Astrocyte of the cerebellum (primary cell): ENCODE measurements at places on chromosomes 2 and 18.
A peak's percentile ranks its signal among the peaks of the same experiment; 100 is the strongest.

DNA sequence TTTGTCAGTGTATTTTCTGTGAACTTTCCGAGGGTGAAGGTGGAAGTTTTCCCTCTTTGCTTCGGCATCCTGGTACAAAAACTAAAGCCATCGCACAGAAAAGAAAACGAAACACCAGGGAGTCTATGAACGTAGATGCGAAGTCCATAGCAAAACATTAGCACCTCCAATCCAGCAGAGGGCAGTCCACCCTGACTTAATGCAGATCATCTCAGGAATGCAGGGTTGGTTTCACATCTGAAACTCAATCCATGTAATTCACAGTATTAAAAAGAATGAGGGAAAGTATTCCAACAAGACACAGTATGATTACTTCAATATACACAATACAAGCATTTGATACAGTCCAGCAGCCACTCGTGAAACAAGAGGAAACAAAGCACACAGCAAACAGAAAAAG lies 70.8 kb downstream of the RTP5 start:
- DNase-seq: no peak

GRCh38 chr2:85012431-85012830 lies 41.5 kb downstream of the KCMF1 start:
- no peak for DNase-seq

- no peak for DNase-seq
Measured at GRCh38 chr2:239586651-239587310, 186.0 kb upstream of the HDAC4 start.

DNA sequence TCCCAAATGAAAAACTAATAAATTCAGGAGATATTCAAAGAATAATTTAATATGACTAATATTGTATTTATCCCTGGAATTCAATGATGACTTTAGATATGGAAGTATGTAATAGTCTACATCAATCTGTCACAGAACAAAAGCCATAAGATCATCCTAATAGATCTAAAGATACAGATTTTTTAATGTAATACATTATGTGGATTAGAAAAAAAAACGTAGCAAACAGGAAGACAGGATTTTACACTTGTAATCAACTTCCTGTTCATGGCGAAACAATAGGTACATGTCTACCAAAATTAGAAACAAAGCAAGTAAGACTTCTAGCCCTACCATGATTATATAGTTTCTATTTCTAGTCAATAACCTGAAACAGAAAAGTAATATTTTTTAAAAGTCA lies 192.2 kb downstream of the TTC32 start:
- no peak for DNase-seq

DNA sequence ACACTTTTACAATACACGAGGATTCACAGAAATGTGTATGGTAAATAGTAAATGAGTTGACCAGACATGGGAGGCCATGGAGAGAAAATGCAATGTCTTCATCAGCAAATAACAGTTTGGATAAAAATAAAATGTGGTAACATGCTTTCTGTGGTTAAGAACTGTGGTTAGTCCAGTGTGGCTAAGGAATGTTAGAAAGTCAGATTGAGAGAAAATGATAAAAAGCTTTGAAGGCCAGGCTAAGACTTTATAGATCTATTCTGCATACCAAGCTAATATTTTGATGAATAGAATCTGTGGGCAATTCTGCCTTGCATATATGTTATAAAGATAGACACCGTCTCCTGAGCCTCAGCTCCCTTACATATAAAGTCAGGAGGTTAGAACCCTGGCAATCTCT lies 215.9 kb downstream of the SOX11 start:
- DNase-seq: peak; percentile 37

DNA sequence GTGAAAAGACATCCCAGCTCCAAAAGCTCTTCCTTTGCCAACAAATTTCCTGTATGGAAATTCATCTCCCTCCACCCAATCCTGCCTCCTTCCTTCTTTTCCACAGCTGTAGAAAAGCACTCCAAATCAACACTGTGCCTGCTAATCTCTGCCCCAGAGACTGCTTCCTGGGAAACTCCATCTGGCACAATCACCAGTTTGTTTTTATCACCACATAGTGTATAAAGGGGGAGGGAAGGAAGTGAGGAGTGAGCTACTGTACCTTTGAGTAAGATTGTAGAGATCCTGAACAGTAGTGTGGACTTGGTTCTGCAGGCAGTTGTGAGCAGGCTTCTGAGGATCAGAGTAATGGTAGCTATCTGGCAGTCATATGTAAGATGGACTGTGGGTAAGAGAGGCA lies 14.7 kb upstream of the FAM237A start:
- DNase-seq: no peak

- DNase-seq: no peak
Measured at GRCh38 chr2:5984273-5984655, 292.1 kb downstream of the SOX11 start.

DNA sequence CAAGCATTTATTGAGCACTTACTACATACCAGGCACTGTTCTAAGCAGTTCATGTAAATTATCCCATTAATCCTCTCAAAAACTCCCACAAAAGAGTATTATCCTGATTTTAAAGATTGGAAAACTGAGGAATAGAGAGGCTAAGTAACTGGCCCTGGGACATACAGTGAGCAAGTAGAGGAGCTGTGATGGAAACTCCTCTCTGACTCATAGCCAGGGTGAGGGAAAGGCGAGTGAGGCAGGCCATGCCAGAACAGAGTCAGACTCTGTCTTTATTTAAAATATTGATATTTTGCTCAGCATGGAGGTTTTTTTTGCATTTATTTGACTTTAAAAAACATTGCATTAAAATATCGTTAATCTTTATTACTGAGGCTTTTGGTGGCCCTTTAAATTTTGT lies 208.0 kb downstream of the LOXHD1 start:
- DNase-seq: no peak

DNA sequence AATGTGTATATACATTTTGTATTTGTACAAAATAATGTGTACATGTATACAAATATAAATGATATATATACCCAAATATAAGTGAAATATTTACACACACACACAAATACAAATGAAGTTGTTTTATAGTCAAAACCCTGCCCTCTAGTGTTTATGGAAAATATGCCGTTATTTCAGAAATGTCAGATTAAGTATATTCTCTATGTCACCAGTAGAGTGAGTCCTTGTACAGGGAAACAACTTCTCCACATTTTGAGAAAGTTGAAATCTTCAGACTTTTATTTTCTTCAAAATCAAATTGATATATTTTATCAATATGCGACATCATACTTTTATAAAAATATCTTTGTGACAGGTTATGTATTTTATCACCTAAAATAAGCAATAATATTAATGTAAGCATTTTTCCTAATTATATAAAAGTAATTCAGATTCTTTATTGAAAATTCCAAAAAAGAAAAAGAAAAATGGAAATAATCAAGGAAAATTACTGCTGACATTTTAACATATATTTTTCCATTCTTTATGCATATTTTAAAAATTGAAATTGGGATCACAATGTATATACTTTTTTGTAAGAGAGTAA lies 22.4 kb downstream of the ARL6IP6 start:
- DNase-seq: peak; percentile 60

DNA sequence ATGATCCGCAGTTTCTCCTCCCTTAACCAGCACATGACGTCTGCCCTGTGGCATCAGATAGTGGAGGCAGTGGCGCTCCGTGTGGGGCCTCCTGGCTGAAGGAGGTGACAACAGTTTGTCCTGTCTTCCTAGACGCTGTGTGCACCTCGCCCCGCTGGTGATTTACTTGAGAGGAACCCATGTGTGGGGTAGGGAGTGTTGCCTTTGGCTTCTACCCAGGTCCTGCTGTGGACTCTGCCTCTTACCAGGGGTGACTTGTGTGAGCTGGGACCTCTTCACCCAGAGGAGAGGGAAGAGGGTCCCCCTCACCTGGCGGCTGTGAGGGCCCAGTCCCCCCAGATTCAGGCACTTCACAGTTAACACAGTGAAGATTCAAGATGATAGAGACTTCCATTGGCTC lies 77.6 kb downstream of the TMEM18 start:
- no peak for DNase-seq

DNA sequence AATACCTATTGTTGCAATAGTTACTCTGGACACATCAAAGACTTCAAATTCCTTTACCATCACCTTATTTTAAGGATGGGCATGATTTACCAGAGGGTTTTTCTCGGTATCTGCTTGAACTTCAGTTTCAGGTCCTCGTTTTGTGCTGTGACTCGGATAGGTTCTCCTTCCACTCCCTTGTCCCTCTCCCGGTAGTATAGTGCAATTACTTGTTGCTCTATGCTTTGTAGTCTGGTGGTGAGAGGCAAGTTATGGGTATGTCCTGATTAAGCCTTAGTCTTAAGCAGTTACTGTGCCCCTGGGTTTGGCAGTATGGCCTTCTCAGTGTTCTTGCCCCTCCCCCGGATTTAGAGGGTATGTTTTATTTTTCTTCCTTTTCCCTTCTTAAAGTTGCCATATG lies 96.6 kb downstream of the RHBDD1 start:
- no peak for DNase-seq

DNA sequence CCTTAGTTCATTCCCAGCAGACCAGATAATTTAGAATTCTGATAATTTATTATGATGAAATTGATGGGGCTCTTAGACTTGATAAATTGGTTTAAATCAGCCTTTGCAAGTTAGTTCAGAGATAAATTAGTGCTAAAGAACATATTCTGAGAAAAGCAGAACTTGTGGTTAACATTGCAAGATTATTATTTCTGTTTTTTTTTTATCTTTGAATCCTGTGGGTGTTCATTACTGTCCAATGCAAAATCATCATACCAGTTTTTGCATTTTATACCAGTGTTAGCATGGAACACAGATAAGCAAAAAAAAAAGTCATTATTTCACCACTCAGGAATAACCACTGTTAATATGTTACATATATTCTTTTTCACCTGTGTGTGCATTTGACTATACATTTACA lies 9.1 kb downstream of the SEPTIN2 start:
- DNase-seq: no peak

DNA sequence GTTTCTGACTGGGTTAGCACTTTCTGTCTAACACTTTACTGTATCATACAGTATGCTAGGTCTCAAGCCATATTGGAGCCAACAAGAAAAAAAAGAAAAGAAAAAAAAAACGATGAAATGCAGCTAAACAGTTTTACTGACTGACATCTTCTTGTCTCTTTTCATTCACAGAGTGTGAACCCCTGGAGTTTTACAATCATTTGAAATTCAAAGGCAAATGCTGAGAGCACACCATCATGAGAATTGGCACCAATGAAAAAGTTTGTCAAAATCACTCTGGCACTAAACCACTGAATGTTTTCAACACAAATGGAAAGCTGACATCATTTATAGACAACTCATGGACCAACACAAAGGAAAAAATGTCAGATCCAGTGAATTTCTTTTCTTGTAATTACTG lies 513.3 kb downstream of the LRRTM4 start:
- peak; percentile 2 for DNase-seq

DNA sequence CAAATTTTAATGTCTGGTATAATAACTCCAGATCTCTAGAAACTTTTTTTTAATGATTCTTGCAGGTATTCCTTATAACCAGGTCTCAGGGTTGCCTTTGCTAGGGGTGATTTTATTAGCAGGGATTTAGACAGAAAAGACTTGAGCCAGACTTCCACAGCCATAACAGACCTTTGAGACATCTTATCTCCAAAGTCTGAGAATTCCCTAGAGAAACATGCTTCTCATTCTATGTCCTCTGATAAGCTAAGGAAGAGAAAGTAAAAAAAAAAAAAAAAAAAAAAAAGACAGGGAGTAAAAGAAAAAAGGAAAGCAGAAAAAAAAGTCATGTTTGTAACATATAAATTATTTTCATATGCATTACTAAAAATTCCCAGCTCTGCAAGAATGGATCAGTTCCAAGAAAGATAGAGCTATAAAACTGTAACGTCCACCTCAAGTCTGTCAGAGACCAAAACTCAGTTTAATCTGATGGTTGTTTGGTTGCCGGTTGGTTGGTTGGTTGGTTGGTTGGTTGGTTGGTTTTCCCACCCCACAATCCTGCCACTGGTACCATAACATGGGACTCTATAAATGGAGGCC lies 153.8 kb downstream of the COL6A3 start:
- no peak for DNase-seq

GRCh38 chr2:45083175-45083574 lies 73.9 kb upstream of the SIX2 start:
- no peak for DNase-seq

DNA sequence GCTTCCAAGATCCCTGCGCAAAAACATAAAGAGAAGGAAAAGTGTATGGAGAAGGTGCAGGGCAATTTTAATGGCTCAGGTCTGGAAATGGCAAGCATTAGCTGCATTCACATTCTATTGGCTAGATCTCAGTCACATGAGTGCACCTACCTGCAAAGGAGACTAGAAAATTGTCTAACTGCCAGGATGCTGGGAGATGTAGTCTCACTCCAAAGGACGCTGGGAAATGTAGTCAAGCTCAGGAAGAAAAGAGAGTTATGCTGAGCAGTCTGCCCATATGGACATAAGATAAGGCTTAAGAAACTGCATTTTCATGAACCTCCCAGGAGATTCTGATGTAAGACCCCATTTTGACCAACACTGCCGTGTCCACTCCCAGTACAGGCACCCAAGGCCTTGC lies 9.5 kb upstream of the KLHL29 start:
- DNase-seq: no peak

DNA sequence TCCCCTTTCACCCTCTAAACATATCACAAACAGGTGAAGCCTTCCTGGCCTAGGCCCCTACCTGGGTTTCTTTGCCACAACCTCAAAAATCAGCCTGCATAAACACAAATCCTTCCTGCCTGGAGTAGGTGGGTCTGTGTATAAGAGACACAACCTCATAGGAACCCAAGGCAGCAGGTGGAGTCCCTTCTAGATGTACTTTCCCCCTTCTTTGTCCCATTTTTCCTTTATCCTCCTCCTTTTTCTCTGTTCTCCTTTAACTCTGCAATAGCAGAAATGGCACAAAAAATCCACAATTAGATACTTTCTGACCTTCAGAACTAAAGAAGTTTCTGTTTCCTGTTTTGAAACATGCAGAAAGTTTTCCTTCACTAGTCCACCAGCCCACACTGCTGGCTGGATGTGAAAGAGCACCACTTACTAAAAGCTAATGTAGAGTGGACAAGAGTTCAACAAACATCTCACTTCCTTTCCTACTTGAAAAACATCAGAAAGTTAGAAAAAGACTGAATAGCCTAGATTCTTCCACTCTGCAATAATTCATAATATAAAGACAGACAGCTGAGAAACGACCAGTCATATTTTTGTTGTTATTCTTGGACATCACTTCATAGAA lies 11.2 kb downstream of the SLC40A1 start:
- DNase-seq: no peak

- DNase-seq: no peak
Measured at GRCh38 chr2:44798139-44798659, 143.3 kb upstream of the SIX3 start.

GRCh38 chr2:172723286-172723685 lies 12.4 kb upstream of the RAPGEF4 start:
- DNase-seq: no peak

DNA sequence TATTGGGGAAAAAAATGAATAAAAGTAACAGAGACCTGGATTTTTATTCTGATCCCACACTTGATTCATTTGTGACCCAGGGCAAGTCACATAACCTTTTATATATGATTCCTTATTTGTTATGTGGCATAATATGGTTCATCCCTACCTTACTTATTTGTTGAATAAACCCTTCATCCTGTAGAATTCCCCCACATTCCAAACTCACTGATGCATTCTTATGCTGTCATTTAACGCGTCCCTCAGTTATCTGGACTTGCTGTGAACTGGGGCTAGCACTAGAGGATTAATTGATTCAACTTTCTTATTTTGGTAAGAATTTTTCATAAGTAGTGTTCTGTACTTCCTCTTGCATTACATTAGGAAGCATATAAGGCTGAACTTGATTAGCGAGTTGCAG lies 384.7 kb upstream of the RAB12 start:
- DNase-seq: no peak

- no peak for DNase-seq
Measured at GRCh38 chr2:112295407-112296078, 20.1 kb downstream of the ZC3H6 start.

- DNase-seq: no peak
Measured at GRCh38 chr2:74548900-74549826, 4.6 kb downstream of the LOXL3 start.
